ENCODE measurements at places on chromosomes 12 and 14.
A peak's percentile ranks its signal among the peaks of the same experiment; 100 is the strongest.

DNA sequence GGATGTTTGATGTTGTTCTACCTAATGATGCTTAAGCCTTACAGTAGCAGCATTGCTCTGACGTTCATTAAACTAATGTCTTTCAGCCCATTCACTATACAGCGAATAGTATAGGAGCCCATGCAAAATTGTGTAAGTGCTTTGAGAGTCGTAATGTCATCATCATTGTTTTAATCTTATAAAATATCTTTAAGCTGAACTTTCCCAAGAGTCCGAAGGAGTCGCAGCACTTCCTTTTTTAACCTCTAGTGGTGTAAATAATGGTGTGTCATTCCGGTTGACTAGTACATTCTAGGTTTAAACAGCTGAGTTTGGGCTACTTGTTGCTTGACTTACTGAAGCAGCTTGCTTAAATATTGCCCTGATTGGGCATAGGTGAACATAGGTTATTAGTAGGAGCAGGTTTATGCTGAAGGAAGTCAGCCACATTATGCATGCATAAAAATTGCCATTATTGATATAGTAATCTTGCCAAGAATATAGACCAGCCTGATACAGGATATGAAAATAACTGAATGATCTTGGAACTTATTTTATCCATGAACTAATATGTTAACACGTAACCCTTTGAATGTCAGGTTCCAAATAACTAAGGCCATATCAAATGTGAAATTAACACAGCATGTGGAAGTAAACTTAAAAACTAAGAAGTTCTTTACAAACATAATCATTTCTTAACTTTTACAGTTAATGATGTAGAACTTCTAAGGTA, 2.6 kb downstream of the WNK1 start:
- peak; percentile 77 for DNase-seq

GRCh38 chr12:62472472-62472871, 5.8 kb downstream of the MON2 start:
- no peak for DNase-seq

- DNase-seq: peak; percentile 61
Observed at GRCh38 chr12:3700861-3701260, 52.0 kb downstream of the CRACR2A start.

DNA sequence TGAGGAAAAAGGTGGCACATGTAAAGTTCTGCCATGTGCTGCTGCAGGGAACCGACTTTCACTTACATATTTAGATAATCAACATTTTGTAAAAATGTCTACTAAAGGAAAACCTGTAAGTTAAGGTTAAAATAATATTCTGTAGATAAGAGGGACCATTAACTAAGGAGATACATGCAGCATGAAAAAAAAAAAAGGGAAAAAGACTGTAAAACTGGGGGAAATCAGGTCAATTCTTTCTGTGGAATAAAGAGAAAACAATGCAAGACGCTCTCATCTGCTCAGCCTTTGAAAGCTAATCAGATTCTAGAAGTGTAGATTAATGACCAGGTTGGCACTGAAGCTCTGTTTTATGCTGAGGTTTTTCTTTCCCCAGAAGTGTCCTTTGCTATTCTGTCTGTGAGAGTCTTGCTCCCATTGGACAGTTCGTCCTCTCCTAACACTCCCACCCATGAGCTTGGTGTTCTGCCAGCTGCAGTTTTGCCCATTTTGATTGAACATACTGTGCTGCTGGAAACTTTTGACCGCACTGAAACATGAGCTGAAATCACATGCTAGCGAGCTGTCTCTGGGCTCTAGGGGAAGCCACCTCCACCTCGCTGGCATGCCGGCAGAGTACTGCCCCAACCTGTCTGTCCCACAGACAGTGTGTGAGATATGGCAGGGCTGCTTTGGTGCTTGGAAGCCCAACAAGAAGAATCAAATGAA, 39.7 kb downstream of the PPTC7 start:
- peak; percentile 92 for DNase-seq

- DNase-seq: peak; percentile 64
Observed at GRCh38 chr12:14408208-14408607, 42.7 kb downstream of the ATF7IP start.

DNA sequence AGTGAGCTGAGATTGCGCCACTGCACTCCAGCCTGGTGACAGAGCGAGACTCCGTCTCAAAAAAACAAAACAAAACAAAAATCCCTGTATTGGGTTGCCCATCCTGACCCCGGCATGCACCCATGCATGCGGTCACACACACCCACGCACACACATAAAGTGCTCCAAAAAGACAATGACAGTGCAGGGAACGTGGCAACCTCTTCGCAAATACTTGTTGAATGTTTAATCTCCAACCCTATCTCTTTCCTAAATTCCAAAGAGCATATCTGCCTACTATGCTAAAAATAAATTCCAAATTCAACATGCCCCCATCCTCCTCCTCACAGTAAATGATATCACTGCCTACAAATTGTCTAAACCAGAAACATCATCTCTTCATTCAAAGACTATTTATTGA, 13.5 kb downstream of the SLC7A7 start:
- DNase-seq: no peak

DNA sequence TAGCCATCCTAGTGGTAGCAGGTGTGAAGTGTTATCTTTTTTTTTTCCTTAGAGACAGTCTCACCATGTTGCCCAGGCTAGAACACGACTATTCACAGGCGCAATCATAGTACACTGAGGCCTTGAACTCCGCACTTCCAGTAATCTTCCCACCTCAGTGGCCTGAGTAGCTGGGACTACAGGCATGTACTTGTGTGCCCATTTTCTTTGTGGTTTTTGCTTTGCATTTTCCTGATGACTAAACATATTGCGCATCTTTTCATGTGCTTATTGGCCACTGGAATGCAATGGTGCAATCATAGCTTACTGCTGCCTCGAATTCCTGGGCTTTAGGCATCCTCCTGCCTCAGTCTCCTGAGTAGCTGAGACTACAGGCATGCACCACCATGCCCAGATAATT, 33.3 kb upstream of the GCH1 start:
- peak; percentile 6 for DNase-seq

DNA sequence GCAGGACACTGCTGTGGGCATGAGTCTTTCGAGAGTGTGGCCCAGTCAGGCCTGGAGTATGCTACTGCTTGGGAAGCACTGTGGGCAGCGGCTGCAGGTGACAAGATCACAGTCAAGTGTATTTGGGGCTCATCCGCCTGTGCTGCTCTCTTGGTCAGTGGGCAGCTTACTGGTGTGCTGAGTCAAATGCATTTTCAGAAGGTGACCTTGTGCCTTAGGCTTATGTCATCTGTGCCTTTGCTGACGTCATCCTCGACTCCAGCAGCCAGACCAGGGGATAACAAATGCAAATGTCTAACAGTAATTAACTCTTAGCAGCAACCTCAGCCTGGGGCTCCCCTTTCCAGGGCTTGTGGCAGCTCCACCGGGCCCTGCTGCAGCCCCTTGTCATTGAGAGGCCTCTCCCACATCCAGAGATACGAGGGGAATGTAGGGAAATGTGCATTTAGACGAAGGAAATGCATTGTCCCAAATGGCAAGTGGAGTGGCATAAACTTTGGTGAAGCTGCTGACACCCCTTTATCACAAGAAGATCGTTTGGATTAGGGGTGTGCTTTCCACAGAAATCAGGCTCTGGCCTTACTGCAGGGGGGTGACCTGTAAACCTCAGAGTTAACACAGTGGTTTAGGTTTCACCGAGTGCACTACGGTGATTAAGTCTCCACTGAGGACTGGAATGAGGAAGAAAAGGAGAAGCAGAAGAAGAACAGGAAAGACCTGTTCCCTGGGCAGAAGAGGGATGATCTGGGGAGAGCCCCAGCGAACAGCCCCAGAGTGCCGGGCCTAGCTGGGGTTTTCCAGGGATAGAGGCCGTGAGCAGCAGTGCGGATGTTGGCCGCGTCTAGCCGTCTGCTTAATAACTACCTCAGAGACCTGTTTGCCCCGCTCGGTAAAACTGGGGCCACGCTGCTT, 39.7 kb downstream of the PSMA6 start:
- DNase-seq: peak; percentile 22

DNA sequence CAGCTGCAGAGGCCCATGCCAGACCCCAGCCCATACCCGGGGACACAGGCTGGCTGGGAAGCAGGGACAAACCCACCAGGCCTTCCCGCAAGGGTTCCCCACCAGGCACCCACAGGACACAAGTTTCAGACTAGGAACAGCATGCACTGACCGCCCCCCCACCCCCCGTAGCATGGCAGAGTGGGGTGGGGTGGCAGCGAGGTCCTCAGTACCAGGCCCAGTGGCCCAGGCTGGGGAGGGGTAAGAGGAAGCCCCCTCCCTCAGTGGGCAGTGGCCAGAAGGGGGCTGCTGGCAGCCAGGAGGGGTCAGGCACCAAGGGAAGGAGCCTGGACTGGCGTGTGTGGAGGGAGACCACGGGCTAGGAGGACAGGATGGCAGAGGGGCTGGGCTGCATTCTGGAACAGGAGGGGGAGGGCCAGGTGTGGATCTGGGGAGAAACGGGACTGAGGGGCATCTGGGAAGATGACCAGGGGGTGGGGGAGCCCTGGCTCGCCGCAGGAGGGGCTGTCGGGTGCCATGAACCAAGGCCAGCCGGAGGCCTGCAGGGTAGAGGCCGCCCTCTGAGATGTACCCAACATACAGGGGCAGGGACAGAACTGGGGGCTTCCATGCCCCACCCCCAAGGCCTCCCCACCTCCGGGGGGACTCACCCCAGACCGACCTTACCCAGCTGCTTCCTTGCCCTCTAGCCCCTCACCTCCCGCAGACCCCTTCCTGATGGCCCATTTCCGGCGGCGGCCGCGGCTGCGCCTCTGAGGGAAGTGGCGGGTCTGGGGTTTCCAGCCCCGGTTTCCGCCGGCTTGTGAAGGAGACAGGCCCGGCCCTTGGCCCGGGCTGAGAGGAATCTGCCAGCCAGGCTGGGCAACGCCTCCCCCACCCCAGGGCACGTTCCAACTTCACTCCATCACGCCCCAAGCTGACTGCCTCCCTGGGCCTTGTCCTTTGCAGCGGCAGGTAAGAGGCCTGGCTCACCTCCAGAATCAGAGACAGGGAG, 5.6 kb upstream of the JAG2 start:
- no peak for DNase-seq

GRCh38 chr14:90336985-90337384, 5.2 kb upstream of the NRDE2 start:
- DNase-seq: no peak

DNA sequence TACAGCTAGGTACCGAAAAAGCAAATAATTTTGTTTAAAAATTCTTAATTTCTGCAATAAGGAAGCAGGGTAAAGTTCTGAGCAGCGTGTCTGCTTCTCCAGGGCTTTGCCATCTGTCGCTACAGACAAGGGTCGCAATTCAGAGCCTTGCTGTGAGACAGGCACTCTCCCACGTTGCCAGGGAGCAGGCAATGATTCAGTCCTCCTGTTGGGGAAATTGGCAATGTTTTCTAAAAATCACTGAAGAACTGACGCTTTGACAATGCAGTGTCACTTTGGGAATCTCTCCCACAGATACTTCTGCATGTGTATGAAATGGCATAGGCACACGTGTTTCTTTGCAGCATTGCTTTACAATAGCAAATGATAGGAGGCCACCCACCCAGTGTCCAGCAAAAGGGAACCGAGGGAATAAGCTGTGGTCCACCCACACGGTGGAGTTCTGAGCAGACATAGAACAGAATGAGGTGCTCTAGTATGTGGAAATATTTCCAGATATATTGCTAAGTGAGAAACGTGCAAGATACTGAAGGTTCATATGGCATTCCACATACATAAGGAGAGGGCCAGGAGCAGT, 16.0 kb upstream of the HIP1R start:
- DNase-seq: no peak

- no peak for DNase-seq
Observed at GRCh38 chr12:52225752-52226151, 7.3 kb upstream of the KRT7 start.

DNA sequence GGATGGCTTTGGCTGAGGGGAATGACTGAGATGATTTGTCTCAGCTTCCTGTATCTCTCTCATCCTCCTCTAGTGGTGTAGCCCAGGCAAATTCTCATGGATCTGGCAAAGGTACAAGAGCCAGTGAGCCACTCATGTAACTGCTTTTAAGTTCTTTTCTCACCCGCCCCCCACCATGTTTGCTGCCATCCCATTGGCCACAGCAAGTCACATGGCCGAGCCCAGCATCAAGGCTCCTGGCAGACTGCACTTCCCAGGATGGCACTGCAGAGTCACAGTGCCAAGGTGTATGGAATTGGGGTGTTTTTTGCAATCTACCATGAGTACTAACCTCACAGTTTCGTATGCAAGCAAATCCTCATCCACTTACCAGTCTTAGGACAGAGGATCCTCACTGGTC, 50.9 kb downstream of the CHST11 start:
- no peak for DNase-seq

GRCh38 chr14:57378661-57379060, 11.7 kb upstream of the NAA30 start:
- peak; percentile 44 for DNase-seq

DNA sequence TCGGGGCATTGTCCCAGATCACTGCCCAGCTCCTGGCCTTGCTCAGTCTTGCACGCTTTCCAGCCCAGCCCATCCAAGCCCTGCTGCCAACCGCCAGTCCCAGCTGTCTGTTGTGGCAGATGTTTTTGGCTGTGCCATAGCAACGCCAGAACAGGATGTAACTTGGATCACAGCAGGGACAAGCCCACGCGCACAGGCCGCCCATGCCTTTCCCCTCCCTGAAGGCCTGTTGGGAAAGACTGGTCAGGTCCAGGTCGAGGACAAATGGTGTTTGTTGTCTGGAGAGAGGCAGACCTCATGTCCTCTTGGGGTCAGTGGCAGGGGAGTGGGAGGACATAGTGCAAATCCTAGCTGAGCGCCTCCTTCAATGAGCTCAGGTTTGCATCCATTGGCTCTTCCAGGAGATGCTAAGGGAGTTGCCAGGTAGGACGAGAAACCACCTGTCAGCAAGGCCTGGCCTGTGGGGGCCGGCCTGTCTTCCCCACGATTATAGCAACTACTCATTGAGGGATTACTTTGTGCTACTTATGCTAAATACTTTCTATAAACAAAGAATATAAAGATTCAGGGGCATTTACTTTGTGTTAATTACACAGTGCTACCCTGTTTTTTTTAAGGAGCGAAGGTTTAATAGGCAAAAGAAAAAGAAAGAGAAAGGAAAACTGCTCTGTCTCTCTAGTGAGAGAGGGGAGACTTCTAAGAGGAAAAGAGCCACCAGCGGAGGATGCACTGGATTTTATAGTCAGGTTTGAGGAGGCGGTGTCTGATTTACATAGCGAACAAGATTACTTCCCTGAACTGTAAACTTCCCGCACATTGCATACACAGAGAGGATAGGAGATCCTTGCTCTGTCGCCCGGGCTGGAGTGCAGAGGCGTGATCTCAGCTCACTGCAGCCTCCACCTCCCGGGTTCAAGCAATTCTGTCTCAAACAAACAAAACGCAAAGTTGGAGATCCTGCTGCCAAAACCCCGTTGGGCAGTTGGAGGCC, 42.8 kb upstream of the CORO1C start:
- DNase-seq: peak; percentile 55

DNA sequence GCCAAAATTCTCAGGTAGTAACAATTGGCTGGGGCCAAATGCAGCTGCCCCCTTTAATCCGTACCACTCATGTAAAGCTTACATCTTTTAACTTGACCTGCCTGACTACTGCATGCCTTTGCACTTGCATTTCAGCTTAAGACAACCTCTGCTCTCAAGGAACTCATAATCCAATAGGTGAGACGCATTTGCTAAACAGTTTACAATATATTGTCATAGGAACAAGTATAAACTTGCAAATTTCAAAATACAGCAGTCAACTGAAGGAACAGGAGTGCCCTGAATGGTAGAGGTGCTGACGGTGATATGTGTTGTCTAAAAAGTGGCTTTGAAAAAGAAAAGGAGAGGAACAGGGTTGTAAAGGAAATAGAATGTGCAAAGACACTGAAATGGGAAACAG, 3.6 kb upstream of the BRMS1L start:
- no peak for DNase-seq
